AG04450 (cell line): ENCODE measurements at places on chromosomes 5 and 9.

- no peak for DNase-seq
Observed at GRCh38 chr9:75096796-75097195, 8.5 kb downstream of the OSTF1 start.

GRCh38 chr5:886716-887325 is 5.8 kb downstream of the BRD9 start:
- no peak for DNase-seq

DNA sequence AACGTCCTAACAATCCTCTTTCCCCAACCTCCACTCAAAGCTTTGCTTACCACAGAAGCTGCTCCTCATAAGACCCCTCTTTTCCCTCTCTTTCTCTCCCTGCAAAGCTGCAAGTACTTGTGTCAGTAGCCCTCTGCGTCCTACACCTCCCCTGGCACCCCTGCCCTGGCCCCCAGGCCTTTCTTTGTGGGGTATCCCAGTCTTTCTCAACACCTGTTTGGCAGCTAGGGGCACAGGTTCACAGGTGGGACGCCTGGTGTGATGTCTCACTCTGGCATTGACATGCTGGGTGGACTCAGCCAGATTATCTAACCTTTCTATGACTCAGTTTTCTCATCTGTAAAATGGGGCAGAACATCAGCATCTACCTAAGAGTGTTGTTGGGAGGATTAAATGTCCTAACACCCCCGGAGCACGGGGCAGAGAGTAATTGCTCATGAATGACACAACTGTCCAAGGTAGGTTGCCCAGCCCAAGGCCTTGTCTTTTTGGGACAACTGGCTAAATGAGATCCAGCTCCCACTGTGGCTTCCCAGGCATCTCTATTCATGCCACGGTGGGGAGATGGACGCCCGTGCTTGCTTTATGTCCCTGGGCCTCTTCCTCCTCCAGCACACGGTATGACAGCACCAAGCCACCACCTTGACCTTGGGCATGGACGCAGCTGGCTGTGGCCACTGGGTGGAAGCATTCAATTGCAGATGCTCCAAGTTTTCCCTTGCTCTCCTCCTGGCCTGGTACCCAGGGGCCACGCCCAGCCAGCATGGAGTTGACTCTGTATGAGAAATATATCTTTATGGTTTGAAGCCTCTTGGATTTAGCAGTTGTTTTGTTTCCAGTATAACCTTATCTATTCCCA is 190.4 kb downstream of the RGS3 start:
- no peak for DNase-seq

GRCh38 chr9:69548681-69549080 is 123.5 kb downstream of the APBA1 start:
- DNase-seq, result no peak

DNA sequence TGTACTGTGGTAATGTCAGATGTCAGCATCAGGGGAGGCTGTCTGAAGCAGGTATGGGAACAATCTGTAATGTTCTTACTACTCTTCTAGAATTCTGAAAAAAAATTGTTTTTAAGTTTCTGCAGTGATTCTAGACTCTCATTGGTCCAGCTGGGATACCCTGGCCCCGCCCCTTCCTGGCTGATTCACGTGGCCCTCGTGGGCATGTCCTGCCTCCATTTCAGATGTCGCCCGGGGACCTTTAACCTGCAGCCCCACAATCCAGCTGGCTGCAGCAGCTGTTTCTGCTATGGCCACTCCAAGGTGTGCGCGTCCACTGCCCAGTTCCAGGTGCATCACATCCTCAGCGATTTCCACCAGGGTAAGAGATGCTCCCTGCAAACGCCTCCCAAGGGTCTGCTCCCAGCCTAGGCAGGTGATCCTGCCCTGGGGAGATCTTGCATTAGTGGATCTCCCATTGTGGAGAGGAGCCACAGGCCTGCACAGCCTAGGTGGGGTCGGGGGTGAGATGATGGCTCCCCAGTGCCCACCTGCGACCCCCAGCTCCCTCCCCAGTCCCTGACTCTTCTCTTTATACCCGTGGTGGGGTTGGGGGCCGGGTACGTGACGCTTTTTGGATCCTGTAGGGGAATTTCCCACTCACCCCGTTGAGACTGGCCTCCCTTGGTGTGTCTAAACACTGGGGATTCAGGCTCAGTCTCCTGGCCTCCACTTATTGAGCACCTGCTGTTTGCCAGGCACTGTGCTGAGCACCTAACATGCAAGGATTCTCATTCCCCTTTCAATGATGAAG is 36.5 kb downstream of the LAMC3 start:
- DNase-seq, result no peak

DNA sequence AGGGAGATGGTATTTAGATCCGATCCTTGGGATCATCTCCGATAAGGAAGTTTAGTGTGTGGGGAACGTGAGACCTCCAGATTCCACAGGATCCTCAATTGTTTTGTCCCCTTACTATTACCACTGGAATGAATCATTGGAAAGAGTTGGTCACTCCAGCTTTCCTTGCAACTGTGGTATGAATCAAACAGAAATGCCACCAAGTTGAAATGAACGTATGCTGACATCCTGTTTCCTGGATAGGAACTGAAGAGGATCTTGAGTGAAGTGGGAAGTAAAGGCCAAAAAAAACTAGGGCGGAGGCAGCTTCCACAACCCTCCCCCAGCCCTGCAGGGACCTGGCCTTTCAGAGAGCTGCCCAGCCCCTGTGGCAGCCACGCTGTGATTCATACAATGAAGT is 23.9 kb downstream of the IRX1 start:
- no peak for DNase-seq

- DNase-seq, result no peak
Observed at GRCh38 chr5:158099571-158100105, 240.7 kb upstream of the CLINT1 start.

DNA sequence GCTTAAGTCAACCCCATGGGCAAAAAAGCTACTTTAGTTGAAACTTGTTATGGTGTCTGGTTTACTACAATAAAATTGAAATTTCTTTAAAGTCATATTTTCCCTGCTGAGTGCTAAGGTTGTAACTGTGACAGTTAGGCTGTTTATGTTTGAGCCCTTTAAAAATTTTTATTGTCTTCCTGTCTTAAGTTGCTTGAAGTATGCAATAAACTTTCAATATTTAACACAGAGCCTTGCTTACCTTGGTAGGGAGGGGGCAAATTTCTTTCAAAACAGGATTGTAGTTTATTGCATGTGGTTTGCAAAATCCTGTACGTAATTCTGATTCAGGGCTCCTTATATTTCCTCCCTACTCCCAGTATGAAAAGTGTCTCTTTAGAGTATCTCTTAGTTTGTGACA is 465.5 kb upstream of the ACTBL2 start:
- DNase-seq, result no peak

DNA sequence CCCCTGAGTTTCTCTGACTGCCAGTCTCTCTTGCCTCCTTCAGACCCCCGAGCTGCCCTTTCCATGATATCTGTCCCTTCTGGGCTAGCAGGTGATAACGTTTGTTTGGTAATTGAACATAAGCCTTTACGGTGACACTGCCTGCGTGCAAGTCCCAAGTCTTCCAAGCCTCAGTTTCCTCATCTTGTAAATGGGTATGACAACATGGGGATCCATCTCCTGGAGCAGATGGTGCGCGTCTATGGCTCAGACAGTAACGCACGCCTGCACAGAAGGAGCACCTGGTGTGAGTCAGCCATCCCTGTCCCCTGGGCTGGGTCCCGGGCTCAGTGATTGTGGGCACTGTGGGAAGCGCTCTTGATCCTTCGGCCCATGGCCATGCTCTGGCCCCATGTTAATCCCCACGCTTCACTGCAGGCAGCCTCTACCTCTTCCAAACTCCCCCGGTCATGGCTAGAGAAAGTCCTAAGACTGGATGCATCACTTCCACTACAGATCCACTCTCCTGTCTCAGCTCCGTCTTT is 85.8 kb downstream of the DAP start:
- no peak for DNase-seq

DNA sequence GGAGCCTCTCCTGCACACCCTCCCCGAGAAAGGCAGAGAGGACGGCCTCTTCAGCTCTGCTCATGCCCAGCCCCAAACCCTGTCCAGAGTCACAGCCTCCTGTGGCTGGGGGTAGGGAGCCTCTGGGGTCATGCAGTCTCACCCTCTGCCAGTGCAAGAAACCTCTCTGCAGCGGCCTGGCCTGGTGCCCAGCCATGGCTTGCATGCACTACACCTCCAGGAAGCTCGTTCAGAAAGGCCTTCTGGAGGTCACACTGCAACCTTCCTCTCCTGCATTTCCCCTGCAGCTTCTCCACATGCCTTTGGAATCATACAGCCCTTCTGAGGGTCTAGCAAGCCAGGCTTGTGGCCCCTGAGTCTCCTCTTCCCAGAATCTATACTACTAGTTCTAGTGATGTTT is 17.9 kb downstream of the CSF1R start:
- DNase-seq, result no peak

DNA sequence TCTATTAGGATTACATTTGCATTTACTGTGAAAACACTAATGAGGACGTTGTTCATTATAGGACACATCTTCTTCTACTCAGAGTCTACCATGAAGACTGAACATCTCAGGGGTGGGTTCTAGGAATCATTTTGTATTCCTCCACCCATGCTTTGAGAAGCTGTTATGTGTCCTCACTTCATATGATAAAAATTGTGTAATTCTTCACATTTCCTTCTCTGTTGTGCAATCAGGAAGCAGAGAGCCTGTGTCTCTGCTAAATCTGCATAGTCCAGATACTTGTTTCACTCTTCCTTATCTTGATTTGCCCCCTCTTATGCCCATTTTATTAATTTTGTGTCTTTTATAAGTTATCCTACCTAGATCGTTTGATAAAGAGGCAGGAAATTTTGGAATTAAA is 97.8 kb upstream of the IQGAP2 start:
- no peak for DNase-seq
